Left ventricle myocardium inferior (tissue), 1 donor: ENCODE measurements at places on chromosomes 6 and 20. TPM values are rescaled to one million over a fixed set of nuclear protein-coding genes. Genes with fewer than 3 reads are reported as not detected.

Gene AKAP12
- 13.1 TPM for total RNA-seq

Gene PRICKLE4
- total RNA-seq = 0.88 TPM

Gene SMOC2
- 14.4 TPM for total RNA-seq

Gene SLC12A5
- total RNA-seq = not detected

Gene LHFPL5
- not detected for total RNA-seq

Gene MOCS3
- total RNA-seq = 2.8 TPM

Gene GRM4
- not detected for total RNA-seq

Gene SGK2
- total RNA-seq = 0.30 TPM

Gene C20orf204
- total RNA-seq = 0.55 TPM

Gene PYGB
- 218 TPM for total RNA-seq

Gene DAAM2
- 19.1 TPM for total RNA-seq

Gene PNPLA1
- not detected for total RNA-seq

Gene SEC63
- 55.0 TPM for total RNA-seq

- no peak for DNase-seq
Measured at GRCh38 chr6:31907158-31907813, 5.4 kb upstream of the ZBTB12 start.

GRCh38 chr6:25889877-25890853 is 16.1 kb upstream of the SLC17A3 start:
- DNase-seq = no peak

GRCh38 chr6:49939993-49940498 is 23.9 kb downstream of the DEFB114 start:
- DNase-seq = no peak

GRCh38 chr20:37295595-37295994 is 6.1 kb downstream of the MANBAL start:
- no peak for DNase-seq

DNA sequence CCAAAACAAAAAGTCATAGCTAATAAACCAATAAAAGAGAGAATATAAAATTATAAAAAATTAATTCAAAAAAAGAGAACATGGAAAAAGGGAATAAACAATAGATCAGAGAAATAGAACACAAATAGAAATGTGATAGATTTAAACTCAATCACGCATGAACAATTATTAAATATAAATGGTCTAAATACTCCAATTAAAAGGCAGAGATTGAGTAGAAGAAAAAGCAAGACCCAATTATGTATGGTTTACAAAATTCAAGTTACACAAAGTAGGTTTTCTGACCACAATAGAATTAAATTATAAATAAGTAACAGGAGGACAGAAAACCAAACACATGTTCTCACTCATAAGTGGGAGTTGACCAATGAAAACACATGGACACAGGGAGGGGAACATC is 36.4 kb upstream of the MAN1A1 start:
- DNase-seq = no peak

DNA sequence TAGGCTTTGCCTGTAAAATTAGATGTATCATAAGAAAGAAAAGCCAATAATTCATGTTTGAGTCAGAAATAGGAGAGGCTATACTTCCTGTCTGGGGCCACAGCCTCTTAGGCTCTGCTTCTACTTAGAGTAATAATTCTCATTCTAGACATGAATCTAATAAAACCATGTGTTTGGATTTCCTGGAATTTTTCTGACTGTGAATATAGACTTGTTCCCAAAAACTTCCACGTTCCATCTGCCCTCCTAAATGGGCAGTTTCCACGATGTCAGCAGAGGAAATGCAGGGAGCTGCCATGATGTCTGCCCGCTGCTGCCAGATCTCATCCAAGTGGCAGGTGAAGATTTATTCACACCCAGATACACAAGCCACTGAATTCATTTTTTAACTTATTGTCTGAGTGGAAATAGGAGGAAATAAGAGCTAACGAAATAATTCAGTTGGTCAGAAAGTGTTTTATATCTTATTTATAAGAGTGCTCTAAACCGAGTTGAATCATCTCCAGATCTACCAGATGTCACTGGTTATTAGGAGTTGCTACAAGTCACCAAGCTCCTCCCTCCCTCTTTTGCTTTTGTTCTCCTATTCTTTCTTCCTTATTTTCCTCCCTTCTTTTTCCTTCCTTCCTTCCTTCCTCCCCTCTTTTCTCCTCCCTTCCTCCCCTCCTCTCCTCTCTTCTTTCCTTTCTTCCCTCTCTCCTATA is 69.3 kb downstream of the ALDH8A1 start:
- DNase-seq = no peak

DNA sequence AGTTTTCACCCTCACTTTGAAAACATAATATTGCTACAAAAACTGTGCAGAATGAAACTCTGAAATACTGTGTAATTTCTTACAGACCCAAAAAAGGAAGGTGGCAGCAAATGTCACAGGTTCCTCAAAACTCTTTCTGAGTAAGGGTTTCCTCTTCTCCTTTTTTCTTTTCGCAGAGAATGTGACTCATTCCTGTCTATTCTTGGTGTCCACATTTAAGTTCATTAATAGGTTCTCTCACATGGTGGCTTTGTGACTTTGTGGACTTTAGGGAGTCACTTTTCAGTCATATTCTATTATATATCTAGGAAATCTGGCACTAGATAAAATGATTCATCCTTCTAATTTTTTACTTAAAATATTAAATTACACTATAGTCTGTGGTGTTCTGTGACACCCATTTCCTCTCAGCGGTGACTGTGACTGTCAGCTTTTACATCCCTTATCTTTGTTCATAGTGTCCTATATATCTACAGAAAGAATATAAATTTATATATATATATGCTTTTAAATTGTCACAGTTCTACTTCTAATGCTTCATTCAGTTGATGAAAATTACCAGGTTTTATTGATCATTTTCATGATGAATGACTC is 126.8 kb upstream of the HCRTR2 start:
- DNase-seq = no peak

DNA sequence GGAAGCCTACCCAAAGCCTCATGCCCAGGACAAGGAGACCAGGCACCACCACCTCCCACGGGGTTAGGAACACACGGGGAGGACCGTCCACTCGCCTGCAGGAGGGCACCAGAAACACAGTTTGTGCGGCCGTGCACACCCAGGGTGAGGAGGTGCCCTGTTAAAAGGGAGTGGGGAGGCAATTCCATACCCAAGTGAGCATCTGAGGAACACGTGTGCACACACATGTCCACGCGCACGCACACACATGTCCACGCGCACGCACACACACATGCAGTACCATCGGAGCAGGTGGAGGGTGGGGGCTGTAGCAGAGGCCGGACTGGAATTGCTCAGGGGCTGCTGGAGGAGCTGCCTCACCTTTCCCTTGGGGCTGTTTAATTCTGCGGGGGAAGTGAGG is 259.4 kb downstream of the TAF4 start:
- DNase-seq = peak; percentile 6

- DNase-seq = no peak
Measured at GRCh38 chr6:86969573-86969972, 32.2 kb downstream of the HTR1E start.

DNA sequence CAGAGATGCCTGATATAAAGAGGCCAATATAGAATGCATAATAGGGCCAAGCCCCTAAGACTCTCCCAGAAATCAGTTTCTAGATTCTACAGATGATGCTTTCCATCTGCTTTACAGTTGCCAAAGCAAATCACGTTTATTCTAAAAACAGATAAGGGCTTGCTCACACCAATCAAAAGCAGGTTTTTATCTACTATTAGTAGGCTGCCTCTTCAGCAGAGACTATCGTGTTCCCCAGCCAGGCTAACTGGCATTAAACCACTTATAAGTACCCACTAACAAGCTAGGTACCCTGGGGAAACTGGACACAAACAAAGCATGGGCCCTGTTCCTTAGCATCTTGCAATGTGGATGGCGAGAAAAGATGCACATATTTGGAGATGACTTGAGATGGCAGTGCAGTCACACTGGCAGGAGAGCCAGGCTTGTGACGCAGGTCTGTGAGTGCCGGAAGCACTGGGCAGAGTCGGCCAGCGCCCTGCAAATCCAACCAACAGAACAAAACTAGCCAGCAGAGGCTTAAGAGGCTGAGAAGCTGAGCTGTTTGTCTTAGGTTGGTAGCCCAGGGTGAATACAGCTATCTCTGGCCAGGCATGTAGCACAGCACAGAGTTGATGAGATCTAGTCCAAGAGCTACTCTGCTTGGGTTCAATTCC is 73.4 kb downstream of the GFOD1 start:
- peak; percentile 59 for DNase-seq

DNA sequence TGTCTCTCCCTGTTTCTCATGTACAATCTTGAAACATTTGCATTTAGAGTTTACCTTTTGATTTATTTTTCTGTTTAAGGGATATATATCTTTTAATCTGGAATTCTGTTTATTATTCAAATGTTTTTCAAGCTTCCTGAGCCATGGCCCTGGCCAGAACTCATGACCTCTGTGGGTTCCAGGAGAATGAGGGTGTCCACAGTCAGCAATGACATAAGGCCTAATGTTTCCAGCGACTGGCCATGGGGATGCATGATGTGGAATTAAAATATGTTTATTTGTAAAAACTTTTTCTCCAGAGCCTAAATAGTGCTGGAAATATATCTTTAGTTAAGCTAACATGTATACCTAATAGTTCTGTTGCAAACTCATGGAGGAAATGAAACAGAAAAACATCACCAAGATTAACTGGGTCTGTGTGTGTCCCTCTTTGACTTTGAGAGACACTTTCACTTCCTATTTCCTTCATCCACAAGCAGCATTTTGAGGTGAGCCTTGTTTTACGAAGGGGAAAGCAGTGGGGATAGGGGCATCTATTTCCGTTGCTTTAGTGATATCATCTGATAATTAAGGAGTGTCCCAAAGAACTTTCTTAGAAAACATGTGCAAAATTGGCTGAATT is 87.6 kb downstream of the SMOC2 start:
- no peak for DNase-seq

DNA sequence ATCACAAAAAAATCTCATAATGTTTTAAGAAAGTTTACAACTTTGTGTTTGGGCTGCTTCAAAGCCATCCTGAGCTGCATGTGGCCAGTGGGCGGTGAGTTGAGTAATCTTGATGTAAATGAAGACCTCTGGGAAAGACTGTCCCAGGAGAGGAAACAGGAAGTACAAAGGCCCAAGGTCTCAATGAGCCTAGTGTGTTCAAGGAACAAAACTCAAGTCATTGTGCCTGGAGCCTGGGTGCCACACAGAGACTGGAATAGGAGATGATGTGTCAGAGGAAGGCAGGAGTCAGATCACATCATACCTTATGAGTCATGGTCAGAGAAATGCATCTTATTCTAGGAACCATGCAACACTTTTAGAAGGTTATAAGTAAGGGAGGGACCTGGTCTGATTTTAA is 51.5 kb downstream of the COL19A1 start:
- DNase-seq = no peak

GRCh38 chr6:113819169-113819830 is 37.8 kb upstream of the MARCKS start:
- DNase-seq = no peak

GRCh38 chr6:155297669-155298068 is 16.6 kb downstream of the TFB1M start:
- DNase-seq = no peak

DNA sequence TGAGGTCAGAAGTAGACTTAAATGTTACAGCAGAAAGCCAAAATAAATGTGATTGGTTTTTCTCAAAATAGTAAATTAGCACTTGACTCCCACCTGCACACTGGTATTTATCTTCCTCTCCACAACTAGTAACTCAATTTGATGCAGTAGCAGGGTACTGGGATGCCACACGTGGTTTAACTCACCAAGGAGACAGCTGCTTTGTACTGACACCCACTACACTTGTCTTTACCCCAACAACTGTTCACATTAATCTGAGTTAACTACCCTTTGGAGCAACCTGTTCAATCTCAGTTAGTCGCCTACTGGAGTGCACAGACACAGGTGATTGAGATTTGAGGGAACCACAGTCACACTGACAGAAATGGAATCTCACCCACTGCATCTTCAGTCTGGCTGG is 242.1 kb downstream of the PRKN start:
- no peak for DNase-seq

DNA sequence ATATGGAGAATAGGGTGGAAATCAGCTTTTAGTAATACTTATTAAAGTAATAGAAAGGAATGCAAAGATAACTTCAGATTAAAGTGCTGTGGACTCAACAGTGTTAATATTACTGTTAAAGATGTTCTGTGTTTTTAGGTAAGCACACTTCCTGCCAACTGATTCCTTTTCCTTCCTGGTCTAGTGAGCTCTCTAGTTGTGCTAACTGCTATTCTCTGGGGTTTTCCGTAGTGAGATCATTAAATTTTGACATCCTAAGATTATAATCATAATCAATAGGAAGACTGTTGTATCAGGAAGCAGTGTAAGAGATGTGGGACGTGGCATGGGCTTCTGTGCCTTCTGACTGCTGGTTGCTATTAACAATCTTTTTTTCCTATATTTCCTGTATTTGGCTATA is 1.2 kb upstream of the TMEM217 start:
- DNase-seq = no peak

GRCh38 chr6:157769776-157770426 is 53.1 kb upstream of the SNX9 start:
- DNase-seq = no peak
